ENCODE measurements at places on chromosomes 4 and X.

DNA sequence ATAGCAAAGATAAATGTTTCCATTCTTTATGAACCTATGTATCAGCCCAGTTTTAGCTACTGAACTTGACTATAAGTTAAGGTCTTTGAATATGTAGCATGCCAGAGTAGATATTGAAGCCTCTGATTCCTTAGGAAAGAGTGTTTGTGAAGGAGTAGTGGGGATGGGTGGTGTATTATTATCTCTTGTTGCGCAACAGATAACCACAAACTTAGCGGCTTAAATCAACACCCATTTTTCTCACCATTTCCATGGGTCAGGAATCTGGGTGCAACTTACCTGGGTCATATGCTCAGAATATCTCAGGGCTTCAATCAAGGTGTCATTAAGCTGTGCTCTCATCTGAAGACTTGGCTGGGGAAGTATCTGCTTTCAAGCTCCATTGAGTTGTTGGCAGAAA lies 251.4 kb upstream of the PUDP start:
- DNase-seq, result no peak

GRCh38 chr4:159162576-159162975 lies 59.7 kb downstream of the RAPGEF2 start:
- no peak for DNase-seq

DNA sequence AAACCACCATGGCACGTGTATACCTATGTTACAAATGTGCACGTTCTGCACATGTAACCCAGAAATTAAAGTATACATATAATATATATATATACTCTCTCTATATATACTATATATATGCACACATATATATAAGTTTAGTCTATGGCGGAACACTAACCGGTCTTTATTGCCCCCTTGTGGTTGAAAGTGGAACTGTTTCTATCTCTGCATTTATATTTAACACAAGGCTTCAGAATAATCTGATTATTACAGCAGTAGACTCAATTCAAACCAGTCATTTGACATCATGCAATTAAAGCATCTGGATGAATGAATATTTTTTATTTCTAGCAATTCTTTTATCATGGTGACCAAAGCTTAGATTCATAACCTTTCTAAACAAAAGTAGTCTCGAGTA lies 14.6 kb downstream of the RAB9B start:
- DNase-seq, result peak; percentile 10

DNA sequence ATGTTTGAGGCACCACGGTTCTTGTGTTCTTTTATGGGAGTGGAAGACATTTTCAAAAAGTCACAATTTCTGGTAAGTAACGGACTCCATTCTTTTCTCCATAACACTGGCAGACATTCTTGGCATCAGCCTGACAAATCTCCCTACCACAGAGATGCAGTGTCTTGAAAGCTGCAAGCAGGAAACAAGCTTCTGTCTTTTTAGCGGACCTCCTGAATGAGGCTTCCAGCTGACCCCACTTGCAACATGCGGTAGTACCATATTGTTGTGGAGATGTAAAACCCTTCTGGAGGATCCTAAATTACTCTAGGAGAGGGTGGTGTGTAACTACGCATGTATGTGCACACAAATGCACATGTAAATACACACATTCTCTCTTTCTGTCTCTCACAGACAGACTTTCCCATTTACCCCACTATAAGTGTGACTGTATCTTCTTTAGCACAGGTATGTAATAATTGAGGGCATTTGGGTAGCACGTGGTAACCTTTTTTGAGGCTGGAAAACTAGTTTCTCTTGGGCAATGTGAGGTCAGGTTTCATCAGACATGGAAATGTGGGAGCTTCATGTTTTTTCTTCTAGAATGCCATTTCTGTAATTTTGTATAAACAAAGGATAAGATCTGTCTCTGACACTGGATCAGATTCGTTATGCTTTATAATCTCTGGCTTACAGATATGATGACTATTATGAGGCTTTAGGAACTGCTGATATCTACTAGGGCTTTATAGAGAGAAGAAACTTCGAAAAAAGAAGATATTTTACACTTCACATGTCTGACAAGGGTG lies 130.1 kb downstream of the MGST2 start:
- DNase-seq, result no peak

DNA sequence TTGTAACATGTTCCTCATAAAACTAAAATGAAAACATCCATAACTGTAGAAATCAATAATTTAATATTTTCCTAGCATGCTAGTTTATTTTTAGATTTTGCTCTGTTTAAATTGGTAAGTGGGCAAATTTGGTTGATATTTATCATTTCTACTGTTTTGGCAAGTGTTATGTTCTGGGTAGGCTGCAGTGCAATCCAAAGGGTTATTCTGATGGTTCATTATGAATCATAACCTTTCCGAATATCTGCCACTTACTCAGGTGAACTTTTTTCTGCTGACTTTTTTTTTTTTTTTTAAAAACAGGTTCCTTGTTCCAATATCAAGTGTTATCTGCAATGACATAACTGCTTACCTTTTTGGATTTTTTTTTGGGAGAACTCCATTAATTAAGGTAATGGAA lies 52.0 kb downstream of the CDS1 start:
- DNase-seq, result no peak

DNA sequence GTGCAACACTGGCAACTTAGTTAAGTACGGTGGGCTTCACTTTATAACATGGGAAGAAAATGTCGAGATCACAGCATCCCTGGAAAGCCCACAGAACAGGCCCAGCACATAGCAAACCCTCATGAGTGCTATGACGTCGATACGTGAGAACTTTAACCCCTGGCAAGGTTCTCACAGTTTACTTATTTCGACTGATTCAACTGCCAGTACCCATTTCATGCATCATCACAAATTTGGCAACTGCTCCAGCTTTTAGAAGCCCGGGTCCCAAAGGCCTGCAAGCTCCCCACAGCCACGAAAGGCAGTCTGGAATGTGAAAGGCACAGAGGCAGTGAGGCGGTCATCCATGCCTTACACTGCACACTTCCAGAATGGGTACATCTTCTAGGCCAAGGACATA lies 41.2 kb downstream of the RELL1 start:
- DNase-seq, result no peak

- DNase-seq, result no peak
Measured at GRCh38 chrX:68942104-68942503, 113.3 kb downstream of the EFNB1 start.

- DNase-seq, result no peak
Measured at GRCh38 chrX:100880368-100880767, 6.2 kb upstream of the NOX1 start.

- DNase-seq, result no peak
Measured at GRCh38 chrX:74280759-74281158, 23.2 kb upstream of the ZCCHC13 start.

GRCh38 chr4:44422912-44423311 lies 25.7 kb downstream of the KCTD8 start:
- no peak for DNase-seq

DNA sequence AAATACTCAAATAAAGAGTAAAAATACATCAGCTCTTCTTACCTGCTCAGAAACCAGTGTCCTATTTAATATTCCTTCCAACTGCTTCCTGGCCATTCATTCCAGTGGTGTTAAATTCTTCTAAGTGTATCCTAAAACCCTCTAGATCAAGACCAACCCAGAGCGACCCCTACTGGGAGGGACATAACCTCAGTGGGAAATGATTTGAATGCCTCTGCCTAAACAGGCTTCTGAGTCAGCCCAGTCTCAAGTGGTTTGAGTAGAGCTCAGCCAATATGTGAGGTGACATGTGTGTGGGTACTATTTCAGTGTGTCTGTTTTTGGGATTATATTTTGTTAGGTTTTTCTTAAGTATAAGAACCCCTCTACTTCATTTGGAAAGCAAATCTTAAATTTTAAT lies 133.6 kb upstream of the ARHGEF9 start:
- no peak for DNase-seq

- no peak for DNase-seq
Measured at GRCh38 chr4:47462799-47463234, 685 bp downstream of the COMMD8 start.

DNA sequence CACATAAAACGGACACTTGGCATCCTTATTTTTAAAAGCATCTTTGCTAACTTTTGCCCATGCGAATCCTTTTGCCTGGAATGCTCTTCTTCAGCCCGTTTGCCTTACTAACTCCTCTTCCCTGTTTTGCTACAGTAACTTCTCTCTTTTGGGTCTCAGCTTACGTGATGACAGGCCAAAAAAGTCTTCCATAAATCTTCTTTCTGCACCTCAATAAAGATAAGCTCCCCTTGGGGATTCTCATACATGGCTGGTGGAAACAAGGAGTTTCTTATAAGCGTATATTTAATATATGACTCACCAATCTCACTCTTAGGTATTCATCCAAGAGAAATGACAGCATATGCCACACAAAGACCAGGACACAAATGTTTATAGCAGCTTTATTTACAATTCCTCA lies 192.7 kb downstream of the RCHY1 start:
- no peak for DNase-seq

- no peak for DNase-seq
Measured at GRCh38 chr4:149956678-149957077, 121.6 kb upstream of the DCLK2 start.

- DNase-seq, result no peak
Measured at GRCh38 chr4:74481891-74482609, 37.1 kb downstream of the AREG start.

- no peak for DNase-seq
Measured at GRCh38 chr4:56657128-56657527, 24.0 kb downstream of the HOPX start.

GRCh38 chr4:28973587-28974350 lies 1746.4 kb upstream of the PCDH7 start:
- DNase-seq, result no peak

DNA sequence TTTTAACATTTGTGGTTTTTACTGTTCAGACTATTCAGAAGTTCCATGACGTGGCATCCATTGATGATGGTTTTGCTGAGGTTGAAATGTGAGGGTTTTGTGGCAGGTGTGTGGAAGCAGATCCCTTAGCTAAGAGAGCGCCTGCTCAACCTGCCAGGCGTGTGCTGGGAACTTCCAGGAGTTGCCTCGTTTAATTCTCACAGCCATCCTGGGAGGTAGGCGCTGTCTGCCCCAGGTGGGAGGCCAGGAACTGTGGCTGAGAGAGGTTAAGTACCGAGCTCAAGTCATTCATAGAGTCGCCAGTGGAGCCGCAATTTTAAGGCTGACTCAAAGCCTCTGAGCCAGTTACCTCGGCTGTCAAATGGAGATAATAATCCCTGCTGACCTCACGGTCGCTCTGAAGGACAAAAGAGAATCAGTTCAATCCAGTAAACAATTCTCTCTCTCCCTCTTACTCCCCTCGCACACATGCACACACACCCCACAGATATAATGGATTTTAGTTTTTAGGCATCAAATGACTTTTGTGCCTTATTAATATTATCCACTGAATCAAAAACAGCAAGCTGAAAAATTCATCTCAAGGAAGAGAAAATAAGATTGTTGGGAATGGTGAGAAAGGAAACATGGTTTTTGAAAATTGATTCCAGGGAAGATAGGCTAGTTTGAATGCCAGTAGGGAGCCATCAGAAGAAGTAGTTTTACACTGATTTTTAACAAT lies 171.3 kb downstream of the PTTG2 start:
- DNase-seq, result no peak

GRCh38 chr4:30269850-30270249 lies 450.3 kb upstream of the PCDH7 start:
- no peak for DNase-seq

DNA sequence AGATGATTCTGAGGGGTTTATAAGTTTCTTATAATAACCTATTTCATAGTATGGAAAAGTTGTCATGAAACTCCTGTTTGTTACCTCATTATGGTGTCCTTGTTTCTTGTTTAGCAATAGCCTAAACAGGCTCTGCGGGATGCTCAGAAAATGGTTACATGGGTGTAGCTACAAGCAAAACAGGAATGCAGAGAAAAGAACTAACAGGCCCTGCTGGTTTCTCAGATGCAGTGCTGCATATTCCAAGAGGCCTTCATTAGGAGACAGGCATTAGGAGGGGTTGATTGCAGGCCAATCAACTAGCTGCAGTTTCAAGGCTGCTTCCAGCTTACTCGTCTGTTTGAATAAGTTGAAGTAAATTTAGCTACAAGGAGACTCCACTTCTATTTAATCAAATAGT lies 37.6 kb upstream of the HPGD start:
- DNase-seq, result no peak

- DNase-seq, result no peak
Measured at GRCh38 chr4:148116264-148116663, 325.9 kb downstream of the NR3C2 start.

GRCh38 chr4:33422656-33423055 lies 2702.5 kb downstream of the PCDH7 start:
- no peak for DNase-seq

- DNase-seq, result no peak
Measured at GRCh38 chrX:37684426-37684825, 1.2 kb upstream of the XK start.

DNA sequence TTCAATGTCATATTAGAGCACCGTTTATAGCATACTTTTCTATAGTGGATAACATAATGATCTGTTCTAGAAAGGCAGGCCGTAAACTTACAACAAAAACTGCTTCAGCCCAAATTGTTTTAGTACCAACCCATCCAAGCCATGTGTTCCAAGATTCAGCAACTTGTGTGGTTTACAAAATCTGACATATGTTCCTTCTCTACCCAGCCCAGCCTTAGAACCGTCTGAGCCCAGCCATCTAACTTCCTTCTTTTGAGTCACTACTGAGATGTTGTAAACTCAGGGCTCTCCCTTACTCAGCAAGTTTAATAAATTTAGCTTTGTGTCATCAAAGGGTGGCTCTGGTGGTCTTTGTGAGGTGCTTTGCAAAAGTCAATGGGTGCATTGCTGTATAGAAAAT lies 32.4 kb upstream of the REPS2 start:
- DNase-seq, result no peak

DNA sequence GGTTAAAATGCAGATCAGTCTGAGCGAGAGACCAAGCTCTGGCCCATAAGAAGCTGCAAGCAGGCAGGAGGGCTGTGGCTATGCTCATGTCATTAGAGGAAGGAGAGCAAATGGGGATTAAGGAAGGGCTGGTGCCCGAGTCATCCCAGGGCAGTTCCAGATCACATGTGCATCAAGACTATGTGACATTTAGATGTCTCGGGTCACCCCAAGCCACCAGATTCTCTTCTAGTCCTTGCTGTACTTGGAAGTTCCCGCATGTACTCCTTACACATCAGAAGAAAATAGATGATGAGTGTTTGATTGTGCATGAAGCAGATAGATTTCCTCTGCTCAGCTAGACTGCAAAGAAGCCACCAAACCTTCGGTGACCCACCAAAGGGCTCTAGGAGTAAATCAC lies 42.1 kb upstream of the KLHL34 start:
- no peak for DNase-seq

DNA sequence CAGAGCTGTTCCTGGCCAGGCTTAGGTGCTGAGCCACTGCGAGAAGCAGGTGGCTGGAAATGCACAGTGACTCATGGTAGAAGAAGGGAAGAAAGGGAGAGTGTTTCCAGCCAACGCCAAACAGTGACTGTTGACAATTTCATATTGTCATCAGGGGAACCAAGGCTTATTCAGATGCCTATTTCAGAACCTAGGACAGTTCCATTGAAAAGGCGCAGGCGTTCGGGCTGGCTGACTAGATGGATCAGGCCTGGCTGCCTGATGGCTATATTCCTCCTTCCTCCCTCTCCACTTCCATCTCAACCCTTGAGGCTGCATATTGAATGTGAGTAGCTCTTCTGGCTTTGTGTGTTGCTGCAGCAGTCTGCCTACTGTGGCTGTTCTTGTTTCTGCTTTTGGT lies 73.0 kb upstream of the FRMPD4 start:
- no peak for DNase-seq

GRCh38 chr4:92843784-92844183 lies 540.0 kb downstream of the GRID2 start:
- DNase-seq, result no peak
